ENCODE measurements at places on chromosomes 16 and 17.

DNA sequence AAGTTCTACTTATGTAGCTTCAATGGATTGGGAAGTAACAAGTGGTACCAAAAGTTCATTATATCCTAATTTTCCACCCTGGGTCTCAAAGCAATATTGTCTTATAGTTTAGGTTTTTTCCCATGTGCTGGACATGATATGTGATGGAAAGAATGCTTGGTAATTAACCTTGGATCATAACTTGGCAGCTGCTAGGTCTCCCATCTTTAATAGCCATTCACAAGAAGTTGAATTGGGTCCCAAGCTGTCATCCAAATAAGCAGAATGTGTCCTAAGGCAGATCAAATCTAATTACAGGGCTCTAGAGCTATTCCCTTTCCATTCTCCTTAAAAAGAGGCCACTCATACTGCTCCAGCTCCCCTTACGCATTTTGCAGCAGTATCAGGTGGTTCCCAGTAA lies 44.7 kb upstream of the KCNJ16 start:
- no peak for DNase-seq

- DNase-seq = no peak
These were observed 9.5 kb downstream of the DLX4 start for GRCh38 chr17:49978501-49978900.

- no peak for DNase-seq
These were observed 272.7 kb downstream of the PARN start for GRCh38 chr16:14357328-14357727.

- DNase-seq = no peak
These were observed 409 bp downstream of the ACSF2 start for GRCh38 chr17:50426472-50426782.

GRCh38 chr16:83887080-83887479 lies 11.8 kb upstream of the MLYCD start:
- DNase-seq = no peak

All from CD4-positive, alpha-beta T cell treated with Interleukin-15 for 4 hours (primary cell).